ENCODE measurements at places on chromosomes 3 and 15.

GRCh38 chr15:39851500-39852092 lies 68.5 kb downstream of the GPR176 start:
- DNase-seq, result no peak

GRCh38 chr3:177057768-177058167 lies 139.5 kb downstream of the TBL1XR1 start:
- DNase-seq, result no peak

DNA sequence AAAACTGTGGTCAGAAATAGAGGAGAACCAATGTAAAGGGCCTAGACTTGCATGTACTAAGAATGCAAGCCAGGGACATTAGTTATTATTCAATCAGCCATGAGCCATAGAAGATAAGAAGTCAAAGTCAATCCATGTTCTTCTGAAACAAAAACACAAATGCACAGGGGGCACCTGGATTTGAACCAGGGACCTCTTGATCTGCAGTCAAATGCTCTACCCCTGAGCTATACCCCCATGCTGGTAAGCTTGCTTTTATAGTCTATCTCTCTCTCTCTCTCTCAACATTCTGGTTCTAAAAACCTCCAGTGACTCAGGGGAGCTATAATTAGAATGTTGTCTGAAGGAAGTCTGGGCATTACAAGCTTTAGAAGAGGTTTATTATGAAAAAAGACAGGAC lies 85.6 kb upstream of the ACP3 start:
- no peak for DNase-seq

GRCh38 chr15:34436126-34436955 lies 1.3 kb downstream of the GOLGA8A start:
- DNase-seq, result no peak

DNA sequence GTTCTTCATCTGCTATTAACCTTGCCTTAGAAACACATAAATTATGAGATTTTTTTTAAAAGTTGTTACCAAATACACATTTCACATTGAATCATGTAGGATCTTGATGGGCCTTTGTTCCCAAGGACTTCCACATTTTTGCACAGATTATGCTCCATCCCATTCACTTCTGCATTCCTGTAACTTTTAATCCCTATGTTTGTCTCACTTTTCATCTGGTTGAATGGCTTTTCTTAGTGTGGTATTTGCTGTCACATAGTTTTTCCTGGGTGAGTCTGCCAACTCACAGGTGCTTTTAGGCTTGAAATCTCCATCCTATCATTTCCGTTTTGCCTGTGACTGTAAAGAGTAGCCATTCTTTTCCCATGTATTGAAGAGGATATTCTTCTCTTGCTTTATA lies 297.2 kb upstream of the TPRG1 start:
- DNase-seq, result no peak

- peak; percentile 69 for DNase-seq
Measured at GRCh38 chr3:196617256-196617655, 22.2 kb upstream of the NRROS start.

DNA sequence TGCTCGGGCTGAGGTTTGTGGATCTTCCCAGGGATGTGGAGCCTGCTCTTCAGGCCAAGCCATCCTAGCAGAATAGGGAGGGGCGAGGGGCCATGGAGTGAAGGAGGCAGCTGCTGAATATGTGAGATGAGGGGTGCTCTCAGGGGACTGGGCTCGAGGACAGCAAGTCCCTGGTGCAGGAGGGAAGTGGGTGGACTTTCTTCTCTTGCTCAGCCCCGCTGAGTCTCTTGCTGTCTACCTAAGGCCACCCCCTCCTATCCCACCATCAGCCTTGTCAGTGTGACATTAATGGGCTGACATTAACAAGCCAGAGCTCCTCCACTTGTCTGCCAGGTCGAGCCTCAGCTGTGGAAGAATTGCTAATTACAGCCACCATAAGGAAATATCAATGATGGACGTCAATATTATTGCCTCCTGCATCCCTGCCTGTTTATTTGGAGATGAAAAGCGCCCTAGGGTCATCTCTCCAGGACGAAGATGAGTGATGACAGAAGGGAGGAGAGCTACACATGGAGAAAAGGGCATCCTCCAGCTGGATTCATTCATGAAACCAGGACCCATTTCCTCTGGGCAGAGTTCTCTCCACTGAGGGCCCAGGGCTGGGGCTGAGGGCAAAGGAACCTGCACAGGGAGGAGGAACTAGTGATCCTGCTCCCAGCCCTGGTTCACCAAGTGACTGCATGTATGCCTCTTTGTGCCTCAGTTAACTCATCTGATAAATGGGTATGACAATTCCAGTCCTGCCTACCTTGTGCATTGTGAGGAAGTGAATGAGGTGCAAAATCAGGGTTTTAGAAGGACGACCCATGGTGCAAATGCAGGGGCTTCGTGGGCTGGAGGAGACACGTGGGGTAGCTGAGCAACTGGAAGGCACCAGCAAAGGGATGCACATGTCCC lies 34.9 kb upstream of the LINGO1 start:
- DNase-seq, result no peak

DNA sequence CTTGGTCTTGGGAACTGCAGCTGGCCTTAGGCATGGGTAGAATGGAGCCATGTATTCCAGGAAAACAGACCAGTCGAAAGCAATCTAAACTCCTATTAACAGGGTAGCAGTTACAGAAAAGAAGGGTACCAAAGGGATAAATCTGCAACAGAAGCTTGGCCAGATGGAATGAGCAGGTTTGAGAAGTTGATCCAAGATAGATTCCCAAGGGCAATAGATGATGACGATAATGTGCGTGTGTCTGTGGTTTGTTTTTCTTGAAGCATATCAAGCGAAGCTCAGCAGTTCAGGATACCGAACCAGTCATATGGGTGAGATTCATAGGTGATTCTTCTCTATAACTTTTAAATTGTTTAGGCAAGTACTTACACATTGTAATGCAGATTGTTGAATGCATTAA lies 203.8 kb upstream of the SEMA6D start:
- no peak for DNase-seq

DNA sequence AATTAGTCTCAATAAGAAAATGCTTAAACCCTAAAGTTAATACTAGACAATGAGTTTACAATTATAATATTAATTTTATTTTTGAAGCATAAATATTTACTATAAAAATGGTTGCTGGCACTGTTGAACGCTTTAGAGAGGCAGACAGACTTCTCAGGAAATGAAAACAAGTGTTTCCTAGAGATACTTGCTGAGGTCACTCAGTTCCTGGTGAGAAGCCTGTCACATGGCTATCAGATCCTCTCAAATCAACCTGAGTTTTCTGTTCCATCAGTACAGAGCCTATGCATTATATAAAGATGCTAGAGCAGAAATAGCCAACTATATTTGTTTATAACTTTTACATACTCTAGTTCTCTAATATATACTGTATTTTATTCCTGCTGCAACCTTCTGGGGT lies 109.2 kb downstream of the MYO5A start:
- DNase-seq, result no peak
